ENCODE measurements at places on chromosomes 3 and 15.

GRCh38 chr3:152943645-152944044 is 108.7 kb downstream of the P2RY1 start:
- DNase-seq = no peak

DNA sequence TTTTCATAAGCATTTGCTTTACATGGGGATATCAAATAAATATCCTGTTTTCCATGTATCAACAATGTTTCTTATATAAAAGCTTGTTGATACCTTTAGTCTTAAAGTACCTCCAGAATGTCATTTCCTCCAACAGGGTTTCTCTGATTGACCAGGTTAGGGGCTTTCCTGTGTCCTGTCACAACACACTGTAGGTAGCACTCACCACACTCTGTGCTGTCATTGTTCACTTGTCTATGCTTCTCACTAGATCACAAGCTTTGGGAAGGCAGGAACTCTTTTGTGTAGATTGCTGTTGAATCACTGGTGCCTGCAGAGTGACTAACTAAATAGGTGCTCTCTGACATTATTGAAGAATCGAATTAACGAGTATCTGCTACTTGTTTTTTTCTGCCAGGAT is 49.8 kb downstream of the USP50 start:
- DNase-seq = no peak

DNA sequence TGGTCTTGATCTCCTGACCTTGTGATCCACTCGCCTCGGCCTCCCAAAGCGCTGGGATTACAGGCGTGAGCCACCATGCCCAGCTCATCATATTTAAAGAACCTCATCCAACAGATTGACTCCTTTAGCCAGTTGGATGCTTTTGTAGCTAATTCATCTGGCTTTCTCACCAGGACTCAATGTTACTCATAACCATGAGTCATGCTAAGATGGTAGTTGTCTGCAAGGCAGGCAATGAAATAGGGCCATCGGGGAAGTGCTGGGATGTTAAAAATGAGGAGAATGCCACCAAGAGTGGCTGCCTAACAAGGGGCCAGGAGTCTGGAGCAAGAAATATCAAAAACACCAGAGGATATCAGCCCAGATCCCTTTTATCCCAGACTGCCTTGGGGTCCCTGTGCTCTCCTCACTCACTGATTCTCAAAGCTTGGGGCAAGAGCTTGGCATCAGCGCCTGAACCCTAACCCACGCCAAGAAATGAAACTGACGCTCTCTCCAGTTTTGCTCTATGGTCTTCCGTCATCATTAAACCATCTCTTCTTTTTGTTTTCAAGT is 7.4 kb upstream of the PCOLCE2 start:
- no peak for DNase-seq

GRCh38 chr3:197501879-197502620 is 53.7 kb downstream of the BDH1 start:
- DNase-seq = peak; percentile 24

- no peak for DNase-seq
These were observed 355.5 kb downstream of the TIGIT start for GRCh38 chr3:114649331-114649730.

All from SHP77 (cell line).